Activated CD4-positive, alpha-beta T cell treated with anti-CD3 and anti-CD28 coated beads for 4 hours (primary cell): ENCODE measurements at places on chromosomes 7 and 10.

DNA sequence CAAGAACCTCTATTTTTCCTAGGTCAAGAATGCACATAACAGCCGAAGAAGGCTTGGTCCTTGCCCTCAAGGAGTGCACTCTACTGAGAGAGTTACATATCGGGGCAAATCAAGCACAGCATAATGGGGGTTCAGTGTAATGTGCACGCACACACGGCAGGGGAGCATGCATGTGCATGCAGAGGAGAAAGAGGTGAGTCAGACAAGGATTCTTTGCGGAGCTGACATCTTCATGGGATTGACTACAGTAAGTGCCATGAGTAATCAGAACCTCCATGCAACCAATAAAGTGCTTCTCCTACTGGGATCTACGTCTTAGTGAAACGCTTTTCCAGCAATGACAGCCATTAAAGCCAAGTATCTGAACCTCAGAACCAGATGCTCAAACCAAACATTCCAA is 123.6 kb downstream of the RNF216 start:
- no peak for DNase-seq

- no peak for DNase-seq
Observed at GRCh38 chr7:81594767-81595166, 175.1 kb downstream of the HGF start.

GRCh38 chr7:29325476-29325875 is 130.9 kb downstream of the CHN2 start:
- no peak for DNase-seq

DNA sequence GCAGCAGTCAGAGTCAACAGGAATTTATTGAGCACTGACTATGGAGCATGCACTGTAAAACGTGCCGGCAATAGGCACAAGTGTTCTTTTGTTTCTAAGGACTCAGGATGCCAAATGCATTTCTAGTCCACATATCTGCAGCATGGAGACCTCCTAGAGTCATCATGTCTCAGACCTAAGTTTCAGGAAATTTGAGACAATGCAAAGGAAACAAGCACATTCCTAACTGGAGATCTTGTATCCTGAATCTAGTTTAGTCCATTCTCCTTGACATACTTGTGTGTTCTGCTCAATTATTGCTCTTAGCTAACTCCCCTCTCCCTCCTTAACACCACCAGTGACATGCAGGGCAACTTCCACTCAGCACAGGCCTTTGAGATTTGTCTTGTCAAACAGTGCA is 173.2 kb downstream of the ZNF438 start:
- no peak for DNase-seq

GRCh38 chr7:1741246-1741645 is 71.2 kb downstream of the ELFN1 start:
- no peak for DNase-seq

GRCh38 chr10:43284341-43284910 is 17.6 kb upstream of the RASGEF1A start:
- no peak for DNase-seq

GRCh38 chr10:91341686-91342085 is 68.5 kb upstream of the HECTD2 start:
- no peak for DNase-seq

DNA sequence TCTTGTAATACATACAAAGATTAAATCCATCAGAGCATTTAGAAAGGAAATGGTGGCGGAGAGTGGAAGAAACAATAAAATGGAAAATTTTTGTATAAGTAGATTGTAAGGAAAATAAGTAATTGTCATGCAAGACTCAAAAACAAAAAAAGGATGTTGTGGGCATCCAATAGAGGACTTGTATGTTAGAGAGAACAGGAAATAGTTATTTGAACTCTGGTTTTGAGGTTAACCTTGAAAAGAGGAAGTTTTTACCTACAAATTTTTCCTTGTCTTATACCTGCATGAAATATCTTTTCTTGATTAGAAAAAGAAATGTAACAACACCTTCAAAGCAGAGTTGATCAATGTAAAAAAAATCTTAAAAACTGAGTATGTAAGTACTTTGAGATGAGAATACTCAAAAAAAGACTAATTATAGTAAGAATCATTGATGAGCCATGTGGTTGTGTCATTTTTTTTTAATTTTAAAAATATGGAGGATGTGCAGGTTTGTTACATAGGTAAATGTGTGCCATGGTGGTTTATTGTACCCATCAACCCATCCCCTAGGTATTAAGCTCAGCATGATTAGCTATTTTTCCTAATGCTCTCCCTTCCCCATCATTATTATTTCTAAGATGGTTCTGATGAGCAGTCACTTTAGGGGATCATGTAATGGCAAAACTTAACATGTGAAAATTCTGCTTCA is 11.9 kb downstream of the TMEM106B start:
- DNase-seq: no peak

DNA sequence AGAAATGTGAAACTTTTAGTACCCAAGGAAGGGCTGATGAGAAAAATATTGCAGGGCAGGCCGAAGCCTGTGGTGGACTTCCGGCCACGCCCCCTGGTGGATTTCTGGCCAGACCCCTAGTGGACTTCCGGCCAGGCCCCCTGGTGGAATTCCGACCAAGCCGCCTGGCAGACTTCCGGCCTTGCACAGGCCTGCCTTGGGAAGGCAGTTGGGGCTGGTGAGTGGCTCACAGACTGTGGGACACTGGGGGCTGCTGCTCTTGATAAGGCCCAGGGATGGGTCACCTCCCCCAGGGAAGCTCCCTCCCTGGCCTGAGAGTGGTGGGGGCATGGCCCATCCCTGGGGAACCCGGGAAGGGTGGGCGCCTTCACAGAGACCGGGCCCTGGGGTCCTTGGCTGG is 116.4 kb upstream of the MKI67 start:
- no peak for DNase-seq

GRCh38 chr7:36283711-36284130 is 105.9 kb upstream of the ANLN start:
- no peak for DNase-seq

DNA sequence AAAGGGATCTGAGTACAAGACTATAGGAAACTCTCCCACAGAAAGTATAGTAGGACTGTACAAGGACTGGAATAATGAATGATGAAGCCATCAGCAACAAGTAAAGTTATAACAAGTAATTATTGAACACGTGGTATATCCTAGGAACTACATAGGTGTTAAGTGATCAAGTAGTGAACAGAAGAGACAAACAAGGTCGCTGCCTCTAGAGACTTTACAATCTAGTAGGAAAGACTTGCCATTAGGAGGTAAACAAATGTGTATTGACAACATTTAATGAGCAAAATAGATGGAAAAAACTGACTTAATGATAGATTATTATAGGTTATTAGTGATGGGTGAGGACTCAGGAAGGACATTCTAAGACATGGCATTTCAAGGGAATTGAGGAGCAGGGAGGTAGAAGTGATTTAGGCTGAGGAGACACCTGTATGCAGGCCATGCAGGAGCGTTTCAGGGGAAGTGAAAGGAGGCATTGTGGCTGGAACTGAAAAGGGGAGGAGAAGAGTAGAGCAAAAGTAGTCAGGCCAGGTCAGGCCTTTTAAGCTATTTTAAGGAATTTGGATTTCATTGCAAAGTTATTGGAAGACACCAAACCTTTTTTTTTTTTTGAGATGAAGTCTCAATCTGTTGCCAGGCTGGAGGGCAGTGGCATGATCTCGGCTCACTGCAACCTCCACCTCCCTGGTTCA is 8.5 kb upstream of the GLCCI1 start:
- DNase-seq: no peak

GRCh38 chr10:96541921-96542320 is 28.2 kb upstream of the TLL2 start:
- no peak for DNase-seq

DNA sequence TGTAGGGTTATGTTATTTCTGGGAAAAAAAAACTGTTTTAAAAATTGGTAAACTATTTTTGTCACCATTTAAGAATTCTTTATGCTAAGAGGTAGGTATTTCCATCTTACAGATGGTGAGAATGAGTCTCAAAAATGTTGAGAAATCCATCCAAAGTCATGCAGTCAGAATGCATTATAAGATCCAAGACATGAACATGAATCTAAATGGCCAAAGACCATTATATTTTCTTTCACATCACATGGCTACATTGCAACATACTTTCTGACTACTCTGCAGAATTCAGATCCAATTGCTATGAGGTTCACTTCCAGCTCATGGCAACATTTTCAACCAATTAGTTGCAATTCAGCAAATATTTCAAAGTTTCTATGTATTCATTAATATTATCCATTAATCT is 181.2 kb downstream of the TWIST1 start:
- no peak for DNase-seq

DNA sequence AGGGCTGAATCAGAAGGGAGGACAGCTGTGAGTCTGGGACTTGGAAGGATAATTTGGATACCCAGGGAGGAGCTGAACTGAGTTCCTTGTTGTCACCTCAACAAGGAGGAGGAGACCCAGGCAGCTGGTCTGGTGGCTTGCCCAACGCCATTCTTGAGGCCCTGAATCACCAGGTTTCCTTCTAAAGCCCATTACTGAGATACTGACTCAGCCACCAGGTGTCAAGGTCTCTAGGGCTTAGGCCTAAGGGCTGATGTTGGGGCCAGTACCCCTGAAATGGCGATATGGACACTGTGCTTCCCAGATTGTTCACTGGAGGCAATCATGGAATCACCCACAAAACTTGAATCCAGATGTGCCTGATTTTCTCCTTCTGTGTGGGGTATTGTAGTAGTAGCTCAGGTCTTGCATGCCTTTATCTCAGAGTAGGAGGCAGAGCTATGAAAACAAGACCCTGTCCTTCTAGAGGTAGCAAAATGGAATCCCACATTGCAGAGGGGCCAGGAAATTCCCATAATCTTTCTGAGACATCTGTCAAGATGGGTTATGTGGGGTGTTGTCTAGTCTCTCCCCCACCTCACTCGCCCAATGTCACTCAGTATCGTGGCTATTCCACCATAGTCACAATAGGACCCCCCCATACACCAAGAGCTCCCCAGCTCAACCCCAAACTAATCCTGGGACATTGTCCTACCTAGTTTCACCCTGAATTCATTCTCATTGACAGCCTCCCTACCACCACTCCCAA is 1.8 kb upstream of the ATG9B start:
- DNase-seq: no peak

DNA sequence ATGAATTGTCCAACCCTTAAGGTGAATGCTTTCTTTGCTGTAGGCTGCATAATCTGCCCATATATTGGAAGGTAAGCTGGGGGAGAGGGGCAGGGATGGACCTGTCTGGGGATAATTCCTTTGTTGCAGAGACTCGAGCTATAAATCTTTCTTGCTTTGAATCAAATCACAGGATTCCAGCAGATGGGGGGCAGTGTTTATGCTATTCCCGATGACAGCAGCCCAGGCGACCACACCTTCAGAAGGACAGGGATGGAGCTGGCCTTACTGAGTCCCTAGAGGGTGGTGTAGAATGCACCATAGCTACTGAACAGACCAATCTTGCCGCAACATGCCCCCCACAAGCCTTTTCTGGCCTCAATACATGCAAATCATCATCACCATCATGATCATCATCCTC is 2.5 kb downstream of the PODXL start:
- DNase-seq: no peak

- no peak for DNase-seq
Observed at GRCh38 chr7:22229148-22229547, 127.8 kb downstream of the RAPGEF5 start.

DNA sequence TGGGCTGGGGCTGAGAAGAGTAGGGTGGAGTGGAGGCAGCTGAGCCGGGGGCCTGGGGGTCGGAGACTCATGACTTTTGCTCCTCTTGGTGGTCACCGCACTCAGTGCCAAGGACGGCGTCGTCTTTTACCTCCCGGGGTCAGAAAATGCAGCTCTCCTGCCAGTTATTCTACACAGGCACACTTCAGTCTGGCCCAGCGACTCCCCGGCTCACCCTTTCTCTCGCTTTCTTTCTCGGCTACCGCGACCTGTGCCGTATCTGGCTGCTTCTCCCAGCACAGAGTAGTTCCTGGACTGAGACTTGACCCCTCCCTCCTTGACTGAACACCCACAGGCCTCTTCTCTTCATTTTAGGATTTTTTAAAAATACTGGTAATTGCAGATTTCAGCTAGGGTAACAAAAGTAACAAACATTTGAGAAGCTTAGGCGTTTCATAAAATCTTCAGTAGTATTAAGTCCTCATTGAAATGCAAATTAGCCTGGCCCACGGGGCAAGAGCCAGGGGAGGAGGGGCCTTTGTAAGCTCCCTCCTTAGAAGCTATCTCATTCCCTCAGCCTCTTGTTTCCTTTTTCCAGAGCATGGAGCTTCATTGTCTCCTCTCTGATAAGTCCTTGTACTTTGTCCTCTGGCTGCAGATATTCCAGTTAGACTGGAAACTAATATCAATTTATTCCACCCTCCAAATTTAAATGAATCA is 1.1 kb upstream of the PRLHR start:
- no peak for DNase-seq

GRCh38 chr10:7558036-7558435 is 108.7 kb downstream of the ITIH5 start:
- DNase-seq: no peak

DNA sequence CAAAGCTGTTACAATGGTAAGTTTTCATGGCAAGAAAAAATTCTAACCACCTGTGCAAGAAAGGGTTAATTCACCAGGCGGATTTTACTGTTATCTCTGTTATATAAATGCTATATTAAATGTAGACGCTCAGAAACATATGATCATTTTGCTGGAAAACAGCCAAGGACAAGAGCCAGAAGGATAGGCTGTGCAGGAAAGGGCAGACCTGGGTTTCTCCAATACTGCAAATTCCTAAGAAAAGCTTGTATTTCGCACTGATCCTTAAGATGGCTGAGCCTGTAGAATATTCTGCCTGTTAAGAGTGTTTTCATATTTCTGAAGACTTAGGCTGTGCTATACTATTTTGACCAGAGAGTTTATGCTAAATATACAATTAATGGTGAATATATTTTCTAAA is 564.1 kb upstream of the KCND2 start:
- no peak for DNase-seq

DNA sequence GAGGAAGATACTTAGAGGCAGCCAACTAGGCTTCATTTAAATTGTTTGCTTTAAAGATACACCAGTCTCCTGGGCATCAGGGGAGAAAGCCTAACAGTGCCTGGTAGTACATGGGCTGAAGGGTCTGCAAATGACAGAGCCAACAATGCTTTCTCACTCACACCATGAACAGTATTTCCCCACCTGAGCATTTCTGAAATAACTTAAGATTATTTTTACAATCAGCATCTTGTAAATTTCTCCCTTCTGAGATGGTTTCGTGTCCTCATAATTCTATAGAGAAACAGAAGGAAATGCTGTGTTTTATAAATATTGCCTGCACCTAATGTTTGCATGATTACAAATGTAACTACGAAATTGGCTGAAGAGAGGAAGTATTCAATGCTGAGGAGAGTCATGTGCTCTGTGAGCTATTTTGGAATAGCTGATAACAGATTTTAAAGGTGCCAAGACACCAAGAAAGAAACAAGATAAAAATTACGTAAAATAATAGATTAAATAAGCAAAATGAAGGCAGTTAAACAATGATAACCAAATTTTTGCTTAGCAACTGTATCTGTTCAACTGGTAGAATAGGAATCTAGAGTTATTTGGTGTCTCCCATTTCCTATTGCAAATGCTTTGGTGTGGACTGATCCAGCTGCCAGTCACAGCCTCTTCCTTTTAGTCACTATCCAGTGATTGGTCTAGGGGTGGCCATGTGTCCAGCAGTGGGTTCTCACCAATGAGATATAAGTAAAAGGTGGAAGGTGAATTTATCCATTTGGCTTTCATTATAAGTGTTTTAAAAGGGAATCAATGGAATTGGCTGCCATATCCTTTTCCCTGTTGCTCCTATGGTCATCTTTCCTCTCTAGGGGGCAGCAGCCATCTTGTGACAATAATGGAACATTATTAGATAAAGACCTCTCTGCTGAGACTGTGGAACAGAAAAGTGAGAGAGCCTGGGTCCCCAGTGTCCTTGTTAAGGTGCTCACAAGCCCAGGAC is 167.9 kb upstream of the SLC26A5 start:
- DNase-seq: no peak
